KBM-7 (cell line): ENCODE measurements at places on chromosomes 16 and 17.

GRCh38 chr17:17886726-17887125 is 49.9 kb upstream of the SREBF1 start:
- DNase-seq: no peak

- DNase-seq: no peak
These were observed 66.3 kb downstream of the WIPI1 start for GRCh38 chr17:68390888-68391545.

DNA sequence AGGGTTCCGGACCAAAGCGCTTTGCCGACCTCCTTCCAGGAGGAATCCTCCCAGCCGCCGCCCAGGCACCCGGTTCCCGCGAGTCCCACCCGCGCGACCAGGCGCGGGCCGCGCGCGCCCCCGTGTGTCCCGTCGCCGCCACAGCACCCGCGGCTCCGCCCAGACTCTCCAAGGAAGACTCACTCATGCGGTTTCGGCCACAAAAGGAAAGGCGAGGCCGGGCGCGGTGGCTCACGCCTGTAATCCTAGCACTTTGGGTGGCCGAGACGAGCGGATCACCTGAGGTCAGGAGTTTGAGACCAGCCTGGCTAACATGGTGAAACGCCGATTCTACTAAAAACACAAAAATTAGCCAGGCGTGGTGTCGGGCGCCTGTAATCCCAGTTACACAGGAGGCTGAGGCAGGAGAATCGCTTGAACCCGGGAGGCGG is 3.5 kb upstream of the PKMYT1 start:
- DNase-seq: peak; percentile 93

GRCh38 chr16:7419441-7419840 is 86.8 kb downstream of the RBFOX1 start:
- DNase-seq: peak; percentile 3

DNA sequence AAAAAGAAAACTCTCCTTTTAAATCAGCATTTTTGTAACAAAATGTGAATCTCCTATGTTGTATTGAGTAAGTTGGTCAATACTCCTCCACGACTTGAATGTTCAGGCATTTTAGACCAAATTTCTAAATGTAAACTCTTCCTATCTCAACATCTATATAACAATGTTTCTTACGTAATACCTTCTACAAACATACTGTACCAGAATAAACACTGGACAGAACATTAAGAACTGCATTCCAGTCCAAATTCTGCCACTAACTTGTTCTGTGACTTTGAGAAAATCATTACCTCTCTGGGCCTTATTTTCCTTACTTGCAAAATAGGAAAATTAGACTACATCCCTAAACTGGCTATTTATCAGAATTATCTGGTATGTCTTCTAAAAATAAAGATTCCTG is 40.1 kb downstream of the AKAP10 start:
- DNase-seq: no peak

GRCh38 chr16:56211435-56211981 is 20.2 kb downstream of the GNAO1 start:
- no peak for DNase-seq

GRCh38 chr17:37299257-37299980 is 76.4 kb upstream of the C17orf78 start:
- DNase-seq: no peak

DNA sequence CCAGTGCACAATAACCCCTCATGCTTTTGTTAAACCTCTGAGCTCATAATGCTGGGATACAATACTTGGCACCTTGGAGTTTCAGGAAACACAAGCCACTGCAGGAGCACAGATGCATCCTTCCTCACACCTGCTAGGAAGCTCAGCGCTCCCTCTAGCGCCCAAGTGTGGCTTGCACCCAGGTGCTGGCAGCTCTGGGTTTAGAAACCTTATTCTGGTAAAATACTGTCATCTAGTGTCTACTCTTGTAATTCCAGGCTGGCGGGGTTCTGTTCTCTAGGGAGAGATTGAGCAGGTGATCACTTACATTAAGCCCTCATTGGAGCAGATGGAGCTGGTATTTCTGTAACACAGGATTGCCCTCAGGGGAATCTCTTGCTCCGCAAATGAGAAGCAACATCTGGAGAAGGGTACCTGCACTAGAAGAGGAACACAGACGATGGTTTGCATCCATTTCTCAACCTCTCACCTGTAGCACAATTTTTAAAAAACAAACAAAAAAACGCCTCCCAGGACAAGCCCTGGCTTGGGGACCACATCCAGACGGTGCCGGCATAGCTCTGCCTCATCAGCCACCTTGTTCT is 1.5 kb downstream of the CCL1 start:
- DNase-seq: peak; percentile 88

DNA sequence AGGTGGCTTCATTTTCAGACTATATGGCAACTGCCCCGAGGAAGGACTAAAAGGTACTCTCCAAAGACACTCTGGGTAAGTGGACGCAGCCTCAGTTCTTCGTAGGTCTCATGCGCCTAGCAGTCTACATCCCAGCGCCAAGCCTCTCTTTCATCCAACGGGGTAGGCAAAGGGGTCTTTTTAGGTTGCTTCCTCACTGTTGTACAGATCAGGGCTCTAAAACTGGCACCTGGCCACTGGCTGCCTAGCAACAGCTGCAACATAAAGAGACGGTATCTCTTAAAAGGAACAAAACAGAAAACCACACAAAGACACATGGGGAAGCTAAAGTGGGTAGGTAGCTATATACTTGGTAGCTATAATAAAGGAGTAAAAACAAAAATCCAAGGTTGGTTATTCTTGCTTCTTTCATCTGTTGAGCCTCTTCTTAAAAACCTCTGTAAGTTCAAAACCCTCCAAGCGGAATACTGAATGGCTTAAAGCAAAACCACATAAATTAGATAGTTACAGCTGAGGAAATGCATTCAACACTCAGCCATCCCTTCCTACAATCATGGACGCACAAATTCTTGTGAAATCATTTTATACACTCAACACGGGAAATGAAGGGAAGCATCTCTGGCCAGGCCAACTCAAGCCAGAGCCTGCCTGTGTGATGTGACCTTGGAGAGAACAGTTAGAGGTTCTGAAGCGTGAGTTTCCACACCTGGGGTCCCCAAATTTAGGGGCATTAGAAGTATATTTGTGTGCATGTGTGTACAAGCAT is 22.7 kb downstream of the CYTH1 start:
- peak; percentile 92 for DNase-seq

DNA sequence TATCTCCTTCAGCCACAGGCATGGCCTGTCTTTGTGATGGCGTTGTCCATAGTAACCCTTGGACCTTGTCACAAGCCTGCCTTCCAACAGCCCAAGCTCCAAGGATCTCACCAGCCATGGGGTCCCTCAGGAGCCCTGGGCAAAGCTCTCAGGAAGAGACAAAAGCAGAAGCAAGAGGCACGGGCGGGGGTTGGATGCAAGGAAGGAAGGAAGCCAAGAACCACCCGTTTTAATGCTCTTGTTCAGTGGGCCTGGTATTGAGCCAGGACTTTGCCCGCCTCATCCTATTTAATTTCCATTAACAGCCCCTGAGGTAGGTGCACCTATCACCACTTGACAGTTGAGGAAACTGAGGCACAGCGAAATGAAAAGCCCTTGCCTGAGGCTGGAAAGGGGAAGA is 32.3 kb upstream of the GOSR2 start:
- DNase-seq: no peak

- no peak for DNase-seq
These were observed 13.6 kb downstream of the MRM3 start for GRCh38 chr17:795721-796120.
